ENCODE measurements at places on chromosomes 5 and 9. TPM values are rescaled to one million over a fixed set of nuclear protein-coding genes. Genes with fewer than 3 reads are reported as not detected.

DNA sequence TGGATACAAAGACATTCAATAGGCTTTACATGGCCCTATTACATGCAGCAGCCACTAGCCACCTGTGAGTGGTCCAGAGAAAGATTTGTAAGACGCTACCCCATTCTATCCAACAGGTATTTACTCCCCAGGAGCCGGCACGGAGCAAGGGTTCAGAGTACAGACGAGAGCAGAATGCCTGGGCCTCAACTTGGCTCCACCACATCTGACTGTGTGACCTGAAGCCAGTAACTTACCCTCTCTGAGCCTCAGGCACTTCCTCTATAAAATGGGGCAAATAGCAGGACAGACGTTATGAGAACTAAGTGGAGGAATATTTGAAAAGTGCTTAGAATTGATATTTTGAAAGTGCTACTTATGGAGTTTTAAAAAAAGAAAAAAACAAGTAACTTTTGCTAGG, 100.0 kb downstream of the TLE1 start:
- no peaks in the 10 kb centered on the region for H3K4me1 ChIP-seq
- H3K36me3 ChIP-seq: no peaks in the 10 kb centered on the region
- no peak overlapping the region for H3K4me3 ChIP-seq

DNA sequence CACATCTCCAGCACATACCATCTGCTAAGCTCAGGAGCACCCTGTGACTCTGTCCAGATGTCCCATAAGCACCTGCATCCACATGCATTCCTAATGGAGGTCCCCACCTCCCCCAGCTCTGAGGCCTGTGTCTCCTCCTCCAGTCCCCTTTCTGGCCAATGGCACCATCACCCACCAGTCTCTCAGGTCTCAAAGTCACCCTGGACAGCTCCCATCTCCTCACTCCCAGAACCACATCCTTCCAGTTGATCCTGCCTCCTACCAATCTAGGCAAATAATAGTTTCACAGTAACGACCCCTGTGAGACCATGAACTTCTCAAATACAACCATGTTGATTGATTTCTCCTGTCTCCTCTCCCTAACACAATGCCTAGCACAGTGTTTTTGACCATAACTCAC, 40.1 kb downstream of the GGTA1 start:
- H3K36me3 ChIP-seq: no peaks in the 10 kb centered on the region
- no peaks in the 10 kb centered on the region for H3K4me1 ChIP-seq
- DNase-seq: no peak
- H3K4me3 ChIP-seq: no peak overlapping the region

- no peak for DNase-seq
- H3K4me1 ChIP-seq: no peaks in the 10 kb centered on the region
- H3K36me3 ChIP-seq: no peaks in the 10 kb centered on the region
- no peaks in the 10 kb centered on the region for H3K27me3 ChIP-seq
- H3K4me3 ChIP-seq: no peak overlapping the region
- no peak overlapping the region for H3K27ac ChIP-seq
Measured at GRCh38 chr9:90249094-90249493, 393.5 kb downstream of the DIRAS2 start.

- no peaks in the 10 kb centered on the region for H3K27me3 ChIP-seq
- no peaks in the 10 kb centered on the region for H3K36me3 ChIP-seq
- no peak for DNase-seq
- H3K4me3 ChIP-seq: no peak overlapping the region
Measured at GRCh38 chr9:134531220-134531970, 110.2 kb upstream of the COL5A1 start.

The MED10 gene
- 59.9 TPM for total RNA-seq

GRCh38 chr5:96247708-96248107, 185.3 kb downstream of the PCSK1 start:
- no peaks in the 10 kb centered on the region for H3K27me3 ChIP-seq
- no peak overlapping the region for H3K27ac ChIP-seq
- no peaks in the 10 kb centered on the region for H3K36me3 ChIP-seq
- H3K4me3 ChIP-seq: no peak overlapping the region
- no peak for DNase-seq
- H3K4me1 ChIP-seq: no peaks in the 10 kb centered on the region

DNA sequence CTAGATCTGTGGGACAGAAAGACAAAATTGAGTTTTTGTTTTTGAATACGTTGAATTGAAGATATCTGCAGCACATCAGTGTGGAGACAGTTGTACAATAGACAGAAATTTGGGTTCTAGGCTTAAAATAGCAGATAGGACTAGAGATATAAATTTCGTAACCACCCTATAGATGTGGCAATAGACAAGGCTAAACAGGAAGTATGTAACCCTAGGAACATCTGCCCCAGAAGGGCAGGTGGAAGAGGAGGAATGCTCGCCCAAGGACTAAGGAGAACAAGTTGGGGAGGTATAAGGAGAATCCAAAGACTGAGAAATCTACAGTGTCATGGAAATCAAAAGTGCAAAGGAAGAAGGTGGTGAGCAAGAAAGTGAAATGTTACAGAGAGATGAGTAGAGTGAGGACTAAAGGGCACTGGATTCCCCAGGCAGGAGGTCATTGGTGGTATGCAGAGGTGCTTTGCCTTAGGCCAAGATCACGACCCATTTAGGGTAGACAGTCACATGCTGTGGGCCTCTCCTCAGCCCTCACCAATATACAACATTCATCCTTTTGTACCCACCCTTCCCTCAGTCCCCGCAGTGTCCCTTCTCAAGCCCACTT, 109.1 kb upstream of the ELL2 start:
- H3K27ac ChIP-seq: no peak overlapping the region
- H3K4me3 ChIP-seq: no peak overlapping the region
- no peak for DNase-seq
- no peaks in the 10 kb centered on the region for H3K36me3 ChIP-seq
- peaks cover 17% of the 10 kb centered on the region for H3K4me1 ChIP-seq

GRCh38 chr5:2176581-2176980, 293.9 kb upstream of the IRX4 start:
- peaks cover 37% of the 10 kb centered on the region for H3K27me3 ChIP-seq
- no peaks in the 10 kb centered on the region for H3K4me1 ChIP-seq
- no peak overlapping the region for H3K27ac ChIP-seq
- no peak overlapping the region for H3K4me3 ChIP-seq
- H3K36me3 ChIP-seq: no peaks in the 10 kb centered on the region
- DNase-seq: no peak

- H3K4me1 ChIP-seq: no peaks in the 10 kb centered on the region
- H3K27ac ChIP-seq: no peak overlapping the region
- DNase-seq: no peak
- no peak overlapping the region for H3K4me3 ChIP-seq
- no peaks in the 10 kb centered on the region for H3K27me3 ChIP-seq
Measured at GRCh38 chr9:2192356-2192979, 177.3 kb downstream of the SMARCA2 start.

DNA sequence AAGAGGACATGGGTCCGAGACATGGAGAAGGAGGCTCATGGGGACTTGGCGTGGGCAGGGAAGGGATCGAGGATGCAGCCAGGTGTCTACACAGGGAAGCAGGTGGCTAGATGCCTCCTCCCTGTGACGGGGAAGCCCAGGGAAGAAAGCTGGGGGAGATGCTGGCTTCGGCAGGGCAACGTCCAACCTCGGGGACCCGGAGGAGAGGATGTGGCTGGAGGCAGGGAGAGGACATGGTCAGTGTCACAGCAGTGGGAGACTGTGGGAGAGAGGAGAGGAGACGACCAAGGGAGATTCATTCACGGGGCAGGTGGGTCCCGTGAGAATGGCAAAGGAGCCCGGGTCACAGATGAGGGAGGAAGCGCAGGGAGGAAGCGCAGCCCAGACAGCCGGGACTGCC, 73.2 kb upstream of the PHYKPL start:
- no peak for DNase-seq
- no peaks in the 10 kb centered on the region for H3K36me3 ChIP-seq
- H3K4me1 ChIP-seq: no peaks in the 10 kb centered on the region

The C9orf152 gene
- total RNA-seq: not detected

Measured in A673 (cell line).